Occipital lobe (tissue), 3 donors: ENCODE measurements at places on chromosomes 12 and 14. TPM values are rescaled to one million over a fixed set of nuclear protein-coding genes. Genes with fewer than 3 reads are reported as not detected.
A peak's percentile ranks its signal among the peaks of the same experiment; 100 is the strongest.

- DNase-seq: no peak
Observed at GRCh38 chr14:38197001-38197783, 10.5 kb upstream of the SSTR1 start.

- DNase-seq: no peak
Observed at GRCh38 chr14:104319491-104320241, 181.3 kb downstream of the KIF26A start.

DNA sequence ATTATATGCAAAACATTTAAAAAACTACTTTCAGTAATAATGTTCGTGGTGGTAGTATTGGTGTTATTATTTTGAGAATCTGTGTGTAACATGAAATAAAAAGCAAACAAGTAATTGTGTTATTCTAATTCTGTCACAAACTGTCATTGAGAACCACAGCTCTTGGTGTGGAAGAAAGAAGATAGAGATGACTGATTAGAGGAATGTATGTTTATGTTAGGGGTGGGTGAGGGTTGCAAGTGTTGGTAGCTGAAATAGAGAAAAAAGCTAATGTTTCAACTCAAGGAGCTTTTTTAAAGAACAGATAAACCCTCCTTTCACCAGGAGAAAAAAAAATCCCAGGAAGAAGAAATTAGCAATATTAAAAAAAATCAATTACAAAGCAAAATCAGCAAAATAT, 18.3 kb downstream of the DNM1L start:
- no peak for DNase-seq

GRCh38 chr14:33555710-33556350, 395.0 kb downstream of the EGLN3 start:
- no peak for DNase-seq

DNA sequence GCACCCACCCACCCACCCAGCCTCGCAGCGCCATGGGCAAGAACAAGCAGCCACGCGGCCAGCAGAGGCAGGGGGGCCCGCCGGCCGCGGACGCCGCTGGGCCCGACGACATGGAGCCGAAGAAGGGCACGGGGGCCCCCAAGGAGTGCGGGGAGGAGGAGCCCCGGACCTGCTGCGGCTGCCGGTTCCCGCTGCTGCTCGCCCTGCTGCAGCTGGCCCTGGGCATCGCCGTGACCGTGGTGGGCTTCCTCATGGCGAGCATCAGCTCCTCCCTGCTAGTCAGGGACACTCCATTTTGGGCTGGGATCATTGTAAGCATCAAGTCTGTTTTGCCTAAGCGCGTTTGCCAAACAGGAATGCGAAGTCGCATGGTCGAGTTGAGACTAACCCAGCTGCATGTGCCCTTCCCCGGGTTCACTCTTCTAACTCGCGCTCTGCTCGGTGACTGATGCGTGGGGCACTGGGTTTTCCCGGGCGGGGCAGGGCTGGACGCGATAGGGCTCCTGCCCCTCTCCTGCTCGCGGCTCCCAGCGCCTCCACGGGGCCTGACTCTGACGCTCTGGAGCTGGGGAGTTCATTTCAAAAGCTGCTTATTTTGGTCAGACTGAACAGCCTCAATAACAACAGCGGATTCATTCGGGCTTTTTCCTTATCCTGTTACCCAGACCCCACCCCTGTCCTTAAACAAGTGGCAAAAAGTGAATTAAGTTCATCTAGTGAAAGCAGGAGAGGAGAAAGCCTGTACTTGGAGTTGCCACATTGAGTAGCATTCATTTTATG, 458 bp downstream of the SSPN start:
- peak; percentile 61 for DNase-seq

DNA sequence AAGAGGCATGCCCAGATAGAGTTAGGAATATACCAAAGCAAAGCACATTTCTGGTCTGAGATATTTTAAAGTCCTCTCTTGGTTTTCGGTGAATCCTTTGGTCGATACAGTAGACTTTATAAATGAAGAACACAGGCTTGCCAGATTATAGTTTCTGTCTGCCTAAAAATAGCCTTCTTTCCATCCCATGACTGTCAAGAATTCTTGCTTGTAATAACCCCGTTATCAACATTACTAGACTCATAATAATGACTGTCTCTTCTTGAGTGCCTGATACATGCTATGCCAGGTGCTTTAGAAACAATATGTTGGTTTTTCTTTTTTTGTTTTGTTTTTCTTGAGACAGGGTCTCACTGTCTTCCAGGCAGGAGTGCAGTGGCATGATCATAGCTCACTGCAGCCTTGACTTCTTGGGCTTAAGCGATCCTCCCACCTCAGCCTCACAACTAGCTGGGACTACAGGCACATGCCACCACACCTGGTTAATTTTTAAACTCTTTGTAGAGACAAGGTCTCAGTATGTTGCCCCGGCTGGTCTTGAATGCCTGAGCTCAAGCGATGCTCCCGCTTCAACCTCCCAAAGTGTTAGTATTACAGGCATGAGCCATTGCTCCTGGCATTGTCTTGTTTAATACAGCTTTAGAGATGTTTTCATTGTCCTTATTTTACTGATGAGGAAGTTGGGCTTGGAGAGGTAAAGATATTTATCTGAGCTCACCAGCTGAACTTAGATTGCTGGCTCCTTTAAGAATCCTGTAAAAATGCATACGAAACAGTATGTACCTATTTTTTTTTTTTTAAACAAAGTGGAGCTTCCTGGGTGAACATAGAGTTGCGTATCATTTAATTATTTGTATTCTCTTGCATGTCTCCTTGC, 30.4 kb downstream of the CHST11 start:
- DNase-seq: no peak

The SLC39A2 gene
- not detected for total RNA-seq

DNA sequence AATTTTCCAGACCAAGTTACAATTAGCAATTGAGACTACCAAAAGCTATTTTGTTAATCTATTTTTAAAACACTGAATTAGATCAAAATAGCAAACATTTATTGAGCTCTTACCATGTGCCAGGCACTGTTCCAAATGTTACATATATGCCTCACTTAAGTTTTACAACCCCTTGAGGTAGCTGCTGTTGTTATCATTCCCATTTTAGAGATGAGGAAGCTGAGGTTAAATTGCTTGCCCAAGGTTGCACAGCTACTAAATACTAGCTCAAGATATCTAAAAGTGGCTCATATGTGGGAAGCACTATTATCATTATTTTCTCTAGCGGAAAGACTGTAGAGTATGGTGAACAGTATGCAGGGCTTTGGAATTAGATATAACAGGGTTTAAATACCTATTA, 19.5 kb upstream of the NAP1L1 start:
- no peak for DNase-seq

The FGF6 gene
- not detected for total RNA-seq

GRCh38 chr12:46553266-46553665, 180.7 kb upstream of the SLC38A2 start:
- no peak for DNase-seq

GRCh38 chr12:78018171-78018910, 187.6 kb downstream of the NAV3 start:
- DNase-seq: no peak

DNA sequence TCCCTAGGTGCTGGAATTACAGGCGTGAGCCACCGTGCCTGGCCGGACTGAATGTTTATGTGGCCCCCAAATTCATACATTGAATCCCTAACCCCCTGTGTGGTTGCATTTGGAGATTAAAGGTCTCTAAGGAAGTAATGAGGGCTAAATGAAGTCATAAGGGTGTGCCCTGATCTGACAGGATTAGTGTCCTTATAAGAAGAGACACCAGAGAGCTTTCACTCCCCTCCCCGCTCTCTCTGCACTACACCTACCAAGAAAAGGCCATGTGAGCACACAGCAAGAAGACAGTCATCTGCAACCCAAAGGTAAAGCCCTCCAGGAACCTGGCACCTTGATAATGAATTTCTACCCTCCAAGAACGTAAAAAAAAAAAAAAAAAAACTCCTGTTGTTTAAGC, 212.1 kb upstream of the CAND1 start:
- DNase-seq: no peak

DNA sequence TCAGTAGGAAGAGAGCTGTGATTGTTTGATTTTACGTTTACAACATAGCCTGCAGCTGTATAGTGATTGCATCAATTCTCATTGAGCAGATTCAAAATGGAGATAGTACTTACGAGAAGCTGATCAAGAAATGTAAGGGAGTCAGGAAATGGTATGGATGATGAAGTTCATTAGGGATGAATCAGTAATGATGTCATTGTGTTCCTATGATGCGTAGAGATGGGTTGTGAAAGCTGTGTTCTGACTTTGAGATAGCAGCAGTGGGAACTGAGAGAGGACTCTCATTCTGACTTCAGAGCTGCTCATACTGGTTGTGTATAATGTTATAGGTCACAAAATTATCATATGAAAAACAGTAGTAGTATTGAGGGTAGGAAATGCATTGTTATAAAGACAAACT, 44.0 kb downstream of the TTLL5 start:
- DNase-seq: no peak

The TMCC3 gene
- 8.7 TPM for total RNA-seq

- DNase-seq: no peak
Observed at GRCh38 chr12:2944401-2945047, 14.7 kb upstream of the TEAD4 start.

GRCh38 chr12:89863968-89864367, 155.3 kb upstream of the ATP2B1 start:
- DNase-seq: no peak

- no peak for DNase-seq
Observed at GRCh38 chr14:33668066-33668465, 282.8 kb downstream of the EGLN3 start.

The IFI27L2 gene
- 8.9 TPM for total RNA-seq

- DNase-seq: no peak
Observed at GRCh38 chr12:11953523-11953922, 117.2 kb upstream of the BCL2L14 start.

The AQP5 gene
- 0.62 TPM for total RNA-seq

GRCh38 chr12:86669010-86669409, 412.8 kb upstream of the MGAT4C start:
- no peak for DNase-seq

DNA sequence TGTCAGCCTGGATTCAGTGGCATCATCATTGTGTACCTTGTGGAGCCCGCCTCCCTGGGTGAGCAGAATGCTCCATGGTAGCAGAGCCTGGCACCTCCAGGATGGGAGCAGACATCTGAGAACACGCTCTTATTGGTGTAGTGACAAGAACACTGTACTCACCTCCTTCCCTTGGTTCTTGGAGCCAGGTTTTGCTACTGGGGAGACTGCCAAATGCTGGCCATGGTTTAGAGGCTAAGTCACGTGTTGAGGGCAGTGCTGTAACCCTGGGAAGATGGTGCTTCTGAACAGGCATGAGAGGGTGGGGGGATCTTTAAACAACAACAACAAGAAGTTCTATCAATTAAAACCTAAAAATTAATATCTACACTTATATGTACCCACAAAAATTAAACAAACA, 47.6 kb upstream of the ASPG start:
- DNase-seq: no peak

- DNase-seq: no peak
Observed at GRCh38 chr14:23610815-23611289, 25.3 kb upstream of the DHRS2 start.
